ENCODE measurements at places on chromosomes 7 and 10. TPM values are rescaled to one million over a fixed set of nuclear protein-coding genes. Genes with fewer than 3 reads are reported as not detected.

Gene SORCS1
- total RNA-seq: not detected

Gene SVIL
- total RNA-seq: 8.3 TPM

Gene MMP21
- total RNA-seq: 0.20 TPM

Gene ZNF777
- total RNA-seq: 14.1 TPM

Gene BTBD16
- total RNA-seq: not detected

Gene CCM2
- 132 TPM for total RNA-seq

- peaks cover 3% of the 10 kb centered on the region for H3K36me3 ChIP-seq
- no peaks in the 10 kb centered on the region for H3K27me3 ChIP-seq
- no peak for DNase-seq
- H3K27ac ChIP-seq: peak overlapping the region; percentile 26
These were observed 22.7 kb downstream of the FAM53B start for GRCh38 chr10:124721330-124722045.

DNA sequence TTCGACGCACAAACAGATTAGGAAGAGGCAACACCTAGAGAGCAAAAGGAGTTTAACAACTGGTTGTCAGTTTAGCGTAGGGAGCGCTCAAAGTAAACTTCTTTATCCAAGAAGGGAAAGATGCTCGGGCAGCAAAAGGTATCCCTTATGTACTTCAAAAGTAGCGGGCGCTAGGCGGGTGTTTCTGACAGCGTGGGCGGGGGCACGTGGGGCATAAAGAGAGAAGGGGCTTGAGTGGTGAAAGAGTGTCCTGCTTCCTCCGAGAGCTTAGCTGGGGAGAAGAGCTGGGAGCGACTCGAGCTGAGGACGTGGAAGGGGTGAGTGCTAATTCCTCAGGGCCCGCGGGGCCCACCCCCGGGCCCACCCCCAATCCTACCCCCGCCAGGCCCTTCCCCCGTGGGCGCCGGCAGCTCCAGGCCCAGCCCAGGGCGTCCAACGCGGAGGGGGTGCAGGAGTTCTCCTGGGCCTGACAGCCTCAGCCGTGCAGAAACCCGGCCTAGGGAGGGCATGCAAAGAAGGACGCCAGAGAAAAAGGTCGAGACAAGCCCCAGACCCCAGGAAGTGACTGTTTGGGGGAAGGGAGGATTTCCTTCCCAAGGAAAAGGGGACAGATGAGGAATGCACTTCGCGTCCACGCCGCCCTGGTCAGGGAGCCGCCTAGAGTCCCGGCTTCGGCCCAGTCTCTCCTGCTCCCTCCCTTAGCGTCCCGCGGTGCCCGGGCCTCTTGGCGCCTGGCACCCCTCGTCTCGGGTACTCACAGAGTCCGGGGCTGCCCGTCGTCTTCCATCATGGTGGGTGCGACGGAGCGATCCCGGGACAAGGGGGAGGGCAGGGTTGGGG is 868 bp downstream of the TIAL1 start:
- peaks cover 42% of the 10 kb centered on the region for H3K4me1 ChIP-seq
- peaks cover 19% of the 10 kb centered on the region for H3K36me3 ChIP-seq
- peak; percentile 67 for DNase-seq
- H3K27me3 ChIP-seq: no peaks in the 10 kb centered on the region
- H3K27ac ChIP-seq: peak overlapping the region; percentile 95

GRCh38 chr7:79293655-79294142 is 159.8 kb downstream of the MAGI2 start:
- H3K36me3 ChIP-seq: no peaks in the 10 kb centered on the region
- H3K4me1 ChIP-seq: no peaks in the 10 kb centered on the region
- H3K27me3 ChIP-seq: no peaks in the 10 kb centered on the region

DNA sequence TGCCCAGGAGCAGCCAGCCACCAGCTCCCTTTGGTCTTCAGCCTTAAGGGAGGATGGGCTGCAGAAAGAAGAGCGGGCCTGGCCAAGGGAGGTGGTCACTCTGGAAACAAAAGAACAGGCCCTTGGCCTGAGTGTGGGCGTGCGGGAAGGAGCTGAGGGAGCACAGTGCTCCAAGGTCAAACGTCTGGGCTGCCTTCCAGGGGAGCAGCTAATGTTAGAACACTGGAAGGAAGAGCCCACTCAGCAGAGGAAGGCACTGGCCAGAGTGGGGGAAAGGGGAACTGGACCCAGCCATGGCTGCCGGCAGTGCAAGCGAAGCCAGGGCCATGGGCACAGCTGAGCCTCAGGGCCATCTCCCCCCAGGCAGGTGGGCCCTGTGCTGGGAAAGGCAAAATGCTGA is 42.7 kb downstream of the FAM53B start:
- H3K4me1 ChIP-seq: peaks cover 60% of the 10 kb centered on the region
- no peaks in the 10 kb centered on the region for H3K27me3 ChIP-seq
- H3K27ac ChIP-seq: peak overlapping the region; percentile 72
- no peak for DNase-seq

DNA sequence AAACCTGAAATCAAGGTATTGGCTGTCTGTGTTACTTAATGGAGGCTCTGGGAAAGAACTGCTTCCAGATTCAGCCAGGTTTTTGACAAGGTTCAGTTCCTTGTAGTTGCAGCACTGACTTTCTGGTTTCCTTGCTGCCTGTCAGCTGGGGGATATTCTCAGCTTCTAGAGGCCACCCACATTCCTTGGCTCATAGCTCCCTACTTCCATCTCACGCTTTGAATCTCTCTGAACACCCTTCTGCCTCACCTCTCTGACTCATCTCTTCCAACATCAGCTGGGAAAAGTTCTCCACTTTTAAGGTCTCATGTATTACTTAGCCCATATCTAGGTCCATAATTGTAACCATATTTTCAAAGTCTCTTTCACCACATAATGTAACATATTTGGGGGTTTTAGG is 22.9 kb upstream of the GPR22 start:
- H3K4me1 ChIP-seq: no peaks in the 10 kb centered on the region
- no peaks in the 10 kb centered on the region for H3K27me3 ChIP-seq
- no peak overlapping the region for H3K27ac ChIP-seq
- DNase-seq: no peak
- no peak overlapping the region for H3K4me3 ChIP-seq

- peak overlapping the region; percentile 73 for H3K4me3 ChIP-seq
- H3K27me3 ChIP-seq: no peaks in the 10 kb centered on the region
- peaks cover 15% of the 10 kb centered on the region for H3K36me3 ChIP-seq
- H3K27ac ChIP-seq: peak overlapping the region; percentile 87
- peaks cover 35% of the 10 kb centered on the region for H3K4me1 ChIP-seq
These were observed 94.2 kb downstream of the NRBF2 start for GRCh38 chr10:63227207-63227895.

- H3K4me3 ChIP-seq: no peak overlapping the region
- DNase-seq: no peak
- H3K4me1 ChIP-seq: peaks cover 4% of the 10 kb centered on the region
- H3K27ac ChIP-seq: no peak overlapping the region
These were observed 9.2 kb downstream of the JMJD1C start for GRCh38 chr10:63456437-63457210.

DNA sequence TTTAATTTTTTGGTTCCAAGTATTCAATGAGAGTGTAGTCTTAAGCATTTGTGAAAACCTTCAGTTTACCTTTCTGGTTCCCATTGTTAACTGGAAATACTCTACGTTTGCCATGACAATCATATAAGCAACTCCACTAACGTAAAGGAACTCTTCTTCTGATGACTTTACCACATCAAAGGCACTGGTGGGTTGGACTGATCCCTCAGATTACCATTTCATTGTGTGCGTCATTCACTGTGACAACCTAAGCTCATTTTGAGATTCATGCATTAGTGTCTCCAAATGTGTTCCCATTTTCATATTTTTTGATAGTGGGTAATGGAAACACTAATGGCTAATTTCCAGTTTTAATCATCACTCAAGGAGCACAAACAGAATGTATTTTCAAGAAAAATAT is 119.9 kb upstream of the COL1A2 start:
- no peaks in the 10 kb centered on the region for H3K4me1 ChIP-seq
- peaks cover 14% of the 10 kb centered on the region for H3K27me3 ChIP-seq
- no peak overlapping the region for H3K4me3 ChIP-seq
- DNase-seq: no peak
- H3K27ac ChIP-seq: no peak overlapping the region

GRCh38 chr10:80144696-80145131 is 12.2 kb downstream of the PLAC9 start:
- H3K36me3 ChIP-seq: peaks cover 17% of the 10 kb centered on the region
- peak overlapping the region; percentile 80 for H3K4me3 ChIP-seq
- DNase-seq: peak; percentile 53
- H3K27me3 ChIP-seq: peaks cover 2% of the 10 kb centered on the region
- H3K27ac ChIP-seq: peak overlapping the region; percentile 70

Measured in activated naive CD8-positive, alpha-beta T cell treated with anti-CD3 and anti-CD28 coated beads, Interleukin-2, amount 10 ng/mL, durations not matched to agents 7 days and 5 days (primary cell).